ENCODE measurements at places on chromosomes 4 and X. TPM values are rescaled to one million over a fixed set of nuclear protein-coding genes. Genes with fewer than 3 reads are reported as not detected.

DNA sequence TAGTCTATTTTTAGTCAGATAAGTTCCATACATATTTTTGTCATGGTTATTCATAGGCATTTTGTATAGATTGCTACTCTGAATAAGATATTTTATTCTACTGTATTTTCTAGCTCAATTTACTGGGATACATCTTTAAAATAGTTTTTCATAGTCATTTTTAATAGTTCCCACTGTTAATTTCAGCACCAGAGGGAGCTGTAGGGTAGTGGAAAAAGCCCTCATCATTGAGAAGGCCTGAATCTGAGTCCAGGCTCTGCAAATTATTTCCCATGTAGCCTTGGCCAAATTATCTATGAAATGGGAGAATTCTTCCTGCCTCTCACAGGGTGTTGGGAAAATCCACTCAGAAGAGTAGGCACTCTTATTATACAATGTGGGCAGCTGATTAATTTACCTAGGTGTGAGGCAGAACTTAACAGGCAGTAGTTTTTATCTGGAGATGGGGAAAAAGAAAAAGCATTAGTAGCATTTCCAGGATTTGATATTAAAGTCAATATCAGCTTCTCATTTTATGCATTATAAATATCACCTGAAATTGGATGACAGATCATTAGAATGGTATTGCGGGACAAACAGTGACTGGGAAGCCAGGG is 102.9 kb upstream of the PAQR3 start:
- no peak for DNase-seq

Gene PNMA6A
- polyA plus RNA-seq: 0.04 TPM

- no peak for DNase-seq
These were observed 447.5 kb upstream of the RASGEF1B start for GRCh38 chr4:81919223-81919622.

- DNase-seq: no peak
These were observed 2.9 kb upstream of the LEF1 start for GRCh38 chr4:108171339-108172230.

DNA sequence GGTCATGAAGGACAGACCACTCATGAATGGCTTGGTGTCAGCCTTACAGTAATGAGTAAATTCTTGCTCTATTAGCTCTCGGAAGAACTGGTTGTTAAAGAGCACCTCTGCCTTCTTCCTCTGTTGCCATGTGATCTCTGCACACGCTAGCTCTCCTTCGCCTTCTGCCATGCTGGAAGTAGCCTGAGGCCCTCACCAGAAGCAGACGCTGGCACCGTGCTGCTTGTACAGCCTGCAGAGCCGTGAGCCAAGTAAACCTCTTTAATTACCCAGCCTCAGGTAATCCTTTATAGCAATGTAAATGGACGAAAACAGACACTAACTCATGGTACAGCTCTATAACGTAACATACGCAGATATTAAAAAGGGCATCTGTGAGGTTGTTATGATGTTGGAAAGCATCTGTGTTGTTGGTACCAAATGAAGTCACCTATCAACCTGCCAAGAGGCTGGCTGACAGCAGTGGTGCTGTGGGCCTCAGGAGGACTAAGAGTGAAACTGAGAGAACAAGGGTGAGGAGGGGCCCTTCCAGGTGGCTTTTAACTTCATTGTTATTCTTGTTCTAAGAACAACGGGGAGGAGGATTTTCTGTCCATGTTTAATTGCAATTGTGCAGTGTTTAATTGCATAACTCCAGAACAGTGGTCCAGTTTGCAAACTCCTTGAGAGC is 69.2 kb downstream of the CRMP1 start:
- DNase-seq: no peak

Data from CD14-positive monocyte (primary cell).